ENCODE measurements at places on chromosomes 5 and 9.

- DNase-seq, result no peak
These were observed 82.2 kb downstream of the IPO11 start for GRCh38 chr5:62494772-62495171.

GRCh38 chr5:28703651-28704260 lies 1665.4 kb upstream of the CDH9 start:
- DNase-seq, result no peak

DNA sequence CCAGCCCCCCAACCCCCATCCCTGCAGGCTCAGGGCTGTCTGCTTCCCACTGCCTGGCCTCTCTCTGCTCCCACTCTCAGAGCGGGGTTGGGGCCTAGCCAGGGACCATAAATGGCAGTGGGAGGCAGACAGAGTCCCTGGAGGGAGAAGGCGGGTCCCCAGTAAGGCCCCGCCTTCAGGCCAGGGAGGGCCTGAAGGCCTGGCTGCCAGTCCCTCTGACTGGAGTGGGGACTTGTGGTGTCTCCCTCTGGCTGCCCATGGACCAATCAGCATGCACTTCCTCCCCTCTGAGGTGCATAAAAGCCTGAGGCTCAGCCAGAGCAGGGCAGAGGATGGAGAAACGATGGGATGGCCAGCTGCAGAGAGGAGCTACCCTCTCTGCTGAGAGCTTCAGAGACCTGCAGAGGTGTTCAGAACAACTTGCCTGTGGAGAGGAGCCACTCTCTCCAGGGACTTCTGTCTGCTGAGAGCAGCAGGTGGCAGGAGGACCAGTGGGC lies 2.7 kb upstream of the BTNL9 start:
- no peak for DNase-seq

- DNase-seq, result no peak
These were observed 435 bp upstream of the CCNG1 start for GRCh38 chr5:163437011-163437308.

GRCh38 chr9:87954230-87954629 lies 20.1 kb downstream of the CDK20 start:
- no peak for DNase-seq

GRCh38 chr5:164298165-164298564 lies 792.7 kb downstream of the MAT2B start:
- DNase-seq, result no peak

GRCh38 chr9:3296536-3296935 lies 229.3 kb downstream of the RFX3 start:
- DNase-seq, result no peak

- no peak for DNase-seq
These were observed 25.8 kb upstream of the SREK1 start for GRCh38 chr5:66118304-66118703.

- no peak for DNase-seq
These were observed 150.6 kb downstream of the ATP10B start for GRCh38 chr5:160701403-160701802.

DNA sequence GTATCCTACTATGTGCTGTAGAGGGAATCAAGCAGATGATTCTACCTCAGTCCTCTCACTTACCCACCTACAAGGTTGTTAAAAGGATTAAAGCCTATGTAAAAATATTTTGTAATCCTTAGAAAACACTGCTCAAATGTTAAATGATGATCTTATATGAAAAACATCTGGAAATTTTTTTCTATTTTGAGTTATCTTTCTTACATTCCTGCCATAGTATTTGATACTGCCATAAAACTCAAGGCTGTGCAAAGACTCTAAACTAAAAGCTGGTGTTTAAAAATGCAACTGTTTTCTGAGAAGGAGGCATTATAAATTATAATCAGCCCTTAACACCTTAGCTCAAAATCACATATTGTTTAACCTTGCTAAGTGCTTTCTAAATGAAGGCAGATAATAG lies 474.2 kb downstream of the PRELID2 start:
- peak; percentile 16 for DNase-seq

DNA sequence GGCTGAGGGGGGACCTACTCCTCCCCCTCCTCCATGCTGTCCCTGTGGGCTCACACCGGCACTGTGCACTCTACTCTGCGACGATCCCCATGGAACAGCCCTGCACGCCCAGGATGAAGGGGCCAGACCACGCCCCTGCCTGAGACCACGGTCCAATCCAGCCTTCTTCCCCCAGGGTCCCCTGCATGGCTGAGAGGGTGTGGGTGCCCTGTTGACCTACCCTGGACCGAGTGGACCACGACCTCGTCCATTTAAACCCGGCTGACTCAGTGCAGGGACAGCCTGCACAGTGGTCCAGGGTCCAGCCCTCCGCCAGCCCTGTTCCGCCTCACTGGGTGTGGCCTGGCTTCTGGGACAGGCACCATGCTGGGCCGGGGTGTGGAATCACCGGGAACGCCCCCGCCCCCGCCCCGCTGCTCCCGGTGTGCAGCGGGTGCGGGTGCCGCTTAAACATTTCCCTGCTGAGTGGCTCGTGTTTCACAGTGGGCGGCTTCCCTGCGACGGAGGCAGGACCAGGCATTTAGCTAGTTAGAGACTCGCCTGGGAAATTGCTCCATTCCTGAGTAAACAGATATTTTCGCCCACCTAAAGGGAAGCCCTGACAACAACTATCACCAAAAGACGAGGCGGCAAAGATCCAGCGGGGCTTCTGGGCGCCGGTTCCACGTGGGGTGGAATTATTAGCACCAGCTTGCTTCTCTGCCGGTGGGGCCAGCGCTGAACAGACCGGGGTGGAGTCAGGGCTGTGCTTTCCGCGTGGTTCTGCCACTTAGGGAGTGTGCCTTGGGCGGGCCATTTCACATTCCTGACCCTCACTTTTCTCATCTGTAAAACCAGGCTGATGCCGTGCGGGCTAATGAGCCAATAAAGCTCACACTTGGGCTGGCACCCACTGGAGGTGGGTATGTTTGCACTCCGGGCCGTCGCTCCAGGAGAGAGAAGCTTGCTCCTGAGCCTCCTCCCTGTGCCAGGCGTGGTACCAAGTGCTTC lies 22.6 kb downstream of the DBH start:
- peak; percentile 75 for DNase-seq

- DNase-seq, result no peak
These were observed 15.7 kb downstream of the NACC2 start for GRCh38 chr9:136079211-136079915.

GRCh38 chr5:101991486-101991885 lies 304.6 kb downstream of the SLCO4C1 start:
- DNase-seq, result no peak

- peak; percentile 89 for DNase-seq
These were observed 129.2 kb upstream of the ADRA1B start for GRCh38 chr5:159786901-159787691.

- DNase-seq, result peak; percentile 55
These were observed 3.8 kb downstream of the FAM219A start for GRCh38 chr9:34454571-34455065.

- DNase-seq, result peak; percentile 82
These were observed 6.8 kb downstream of the MACROH2A1 start for GRCh38 chr5:135392256-135392655.

DNA sequence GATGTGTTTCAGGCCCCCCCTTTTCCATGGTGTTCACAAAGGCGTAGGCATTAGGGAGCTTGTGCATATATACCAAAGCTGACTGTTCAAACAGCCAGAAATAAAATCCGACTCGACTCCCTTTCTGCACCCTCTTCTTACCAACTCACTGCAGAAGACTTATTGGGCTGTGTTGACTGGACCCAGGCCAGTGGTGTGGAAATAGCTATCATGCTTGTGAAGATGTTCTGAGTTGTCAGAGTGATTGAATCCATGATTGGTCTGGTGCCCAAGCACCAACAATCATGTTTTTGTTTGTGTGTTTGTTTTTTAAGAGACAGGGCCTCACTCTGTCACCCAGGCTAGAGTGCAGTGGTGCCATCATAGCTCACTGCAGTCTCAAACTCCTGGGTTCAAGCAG lies 21.6 kb downstream of the TJP2 start:
- no peak for DNase-seq

- no peak for DNase-seq
These were observed 23.2 kb upstream of the SPTAN1 start for GRCh38 chr9:128529191-128529590.

DNA sequence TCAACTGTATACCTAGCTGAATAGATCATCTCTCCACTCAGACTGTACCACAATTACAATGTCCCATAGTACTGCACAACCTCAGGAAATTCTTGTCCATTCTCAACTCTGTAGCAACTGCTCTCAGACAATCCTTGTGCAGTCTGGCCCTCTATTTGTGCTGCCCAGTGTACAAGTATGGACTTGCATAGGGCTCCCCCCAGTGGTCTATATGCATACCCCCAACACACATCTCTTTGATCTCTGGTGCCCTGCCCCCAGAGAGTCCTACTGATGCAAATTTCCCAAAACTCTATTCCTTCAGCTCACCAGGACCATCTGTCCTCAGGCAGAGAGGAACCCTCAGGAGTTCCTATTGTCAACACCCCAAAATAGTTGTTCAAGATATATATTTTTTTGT lies 205.3 kb downstream of the SLCO4C1 start:
- DNase-seq, result no peak

- peak; percentile 38 for DNase-seq
These were observed 8.6 kb downstream of the KLHL9 start for GRCh38 chr9:21326526-21327139.

- DNase-seq, result no peak
These were observed 175.1 kb upstream of the MAP1B start for GRCh38 chr5:71932131-71932654.

DNA sequence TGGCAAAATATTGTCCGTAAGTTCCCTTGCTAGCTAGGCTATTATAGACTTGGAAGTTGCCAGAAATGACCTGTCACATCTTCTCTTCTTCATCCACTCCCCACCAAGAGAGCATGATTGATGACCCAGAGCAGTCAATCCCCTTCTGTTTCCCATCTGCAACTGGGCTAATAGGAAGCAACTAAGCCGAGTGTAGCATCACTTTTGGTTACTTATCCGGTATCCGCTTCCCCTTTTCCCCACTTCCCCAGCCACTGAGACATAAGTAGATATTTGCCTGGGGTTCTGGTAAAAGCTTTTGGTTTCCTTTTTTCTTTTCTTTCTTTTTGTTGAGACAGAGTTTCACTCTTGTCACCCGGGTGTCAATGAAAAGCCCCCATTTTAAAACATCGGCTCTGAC lies 29.4 kb upstream of the LIFR start:
- DNase-seq, result no peak

- no peak for DNase-seq
These were observed 77.1 kb upstream of the IQGAP2 start for GRCh38 chr5:76325876-76326491.

Measured in GM03348 (cell line).